ENCODE measurements at places on chromosomes 11 and 22.

DNA sequence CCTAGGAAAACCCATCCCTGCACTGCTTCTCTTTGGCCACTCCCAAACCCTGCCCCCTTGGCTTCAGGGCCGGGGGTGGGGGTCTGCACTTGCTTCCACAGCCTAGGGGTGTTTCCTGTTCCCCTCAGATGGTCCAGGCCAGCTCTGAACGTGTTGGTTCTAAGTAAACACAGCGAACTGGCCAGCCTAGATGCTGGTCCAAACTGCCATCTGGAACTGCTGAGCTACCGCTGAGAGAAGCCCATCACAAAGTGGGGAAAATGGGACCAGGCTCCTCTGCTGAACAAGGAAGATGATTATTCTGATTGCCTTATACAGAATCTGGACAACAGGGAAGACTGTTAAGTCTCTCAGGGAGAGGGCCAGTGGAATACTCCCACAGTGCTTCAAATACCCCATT lies 23.5 kb upstream of the YPEL1 start:
- DNase-seq, result peak; percentile 33

DNA sequence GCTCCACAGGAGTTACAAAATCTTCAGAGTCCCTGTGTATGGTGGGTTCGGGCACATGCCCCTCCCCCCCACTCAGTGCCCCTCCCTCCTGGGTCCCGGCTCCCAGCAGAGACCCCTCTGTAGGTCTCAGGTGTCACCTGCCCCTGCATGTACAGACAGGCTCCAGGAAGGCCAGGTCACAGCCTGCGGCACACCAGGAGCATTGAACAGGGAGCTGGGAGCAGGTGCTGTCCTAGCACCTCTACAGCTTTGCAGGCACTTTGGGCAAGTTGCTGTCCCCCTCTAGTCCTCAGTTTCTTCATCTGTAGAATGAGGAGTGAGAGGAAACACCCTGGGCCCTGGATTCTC lies 80.1 kb upstream of the RTL6 start:
- DNase-seq, result no peak

- no peak for DNase-seq
Measured at GRCh38 chr11:74749965-74750296, 1.3 kb downstream of the RNF169 start.

DNA sequence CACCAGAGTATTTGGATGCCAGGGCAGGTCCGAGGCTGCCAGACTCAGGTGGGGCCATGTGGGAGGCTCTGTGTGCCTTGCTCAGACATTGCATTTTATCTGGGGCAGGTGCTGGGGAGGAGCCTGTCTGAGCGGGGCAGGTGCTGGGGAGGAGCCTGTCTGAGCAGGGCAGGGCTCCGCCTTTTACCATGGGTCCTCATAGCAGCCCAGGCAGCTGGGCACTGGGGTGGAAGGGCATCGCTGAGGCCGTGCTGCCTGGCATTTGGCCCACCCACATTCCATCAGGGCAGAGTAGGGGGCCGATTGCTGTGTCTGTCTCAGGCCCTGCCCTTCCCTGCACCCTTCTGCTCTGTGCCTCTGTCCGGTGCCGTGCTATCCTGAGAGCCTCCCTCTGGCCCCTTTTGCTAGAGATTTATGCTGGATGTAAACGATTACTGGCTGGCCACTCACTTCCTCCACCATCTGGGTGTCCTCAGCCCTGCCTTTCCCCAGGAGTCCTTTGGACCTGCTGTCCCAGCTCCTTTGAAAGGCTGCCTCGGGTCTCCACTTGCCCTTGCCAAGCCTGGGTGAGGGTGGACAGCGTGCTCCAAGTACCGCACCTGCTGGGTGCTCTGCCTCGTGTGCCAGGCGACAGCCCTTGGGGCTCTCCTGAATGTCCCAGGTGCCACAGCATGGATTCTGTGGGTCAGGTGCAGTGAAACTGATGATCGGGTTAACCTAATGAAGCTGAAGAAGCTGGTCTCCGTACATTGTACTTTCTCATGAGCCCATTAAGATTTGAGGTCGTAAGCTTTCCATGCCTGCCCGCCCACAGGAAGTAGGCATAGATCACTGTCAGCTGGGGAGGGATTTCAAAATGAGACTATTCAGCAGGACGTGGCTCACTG lies 281.6 kb downstream of the TBC1D22A start:
- no peak for DNase-seq

- no peak for DNase-seq
Measured at GRCh38 chr11:12404436-12404835, 27.1 kb downstream of the PARVA start.

GRCh38 chr11:69521457-69521856 lies 40.0 kb downstream of the LINC01488 start:
- DNase-seq, result no peak

GRCh38 chr11:115535781-115536180 lies 31.6 kb upstream of the CADM1 start:
- no peak for DNase-seq

GRCh38 chr11:70028147-70028855 lies 49.8 kb upstream of the ANO1 start:
- no peak for DNase-seq

Data from globus pallidus (tissue), 1 donor.